ENCODE measurements at places on chromosomes 1 and 21. TPM values are rescaled to one million over a fixed set of nuclear protein-coding genes. Genes with fewer than 3 reads are reported as not detected.

DNA sequence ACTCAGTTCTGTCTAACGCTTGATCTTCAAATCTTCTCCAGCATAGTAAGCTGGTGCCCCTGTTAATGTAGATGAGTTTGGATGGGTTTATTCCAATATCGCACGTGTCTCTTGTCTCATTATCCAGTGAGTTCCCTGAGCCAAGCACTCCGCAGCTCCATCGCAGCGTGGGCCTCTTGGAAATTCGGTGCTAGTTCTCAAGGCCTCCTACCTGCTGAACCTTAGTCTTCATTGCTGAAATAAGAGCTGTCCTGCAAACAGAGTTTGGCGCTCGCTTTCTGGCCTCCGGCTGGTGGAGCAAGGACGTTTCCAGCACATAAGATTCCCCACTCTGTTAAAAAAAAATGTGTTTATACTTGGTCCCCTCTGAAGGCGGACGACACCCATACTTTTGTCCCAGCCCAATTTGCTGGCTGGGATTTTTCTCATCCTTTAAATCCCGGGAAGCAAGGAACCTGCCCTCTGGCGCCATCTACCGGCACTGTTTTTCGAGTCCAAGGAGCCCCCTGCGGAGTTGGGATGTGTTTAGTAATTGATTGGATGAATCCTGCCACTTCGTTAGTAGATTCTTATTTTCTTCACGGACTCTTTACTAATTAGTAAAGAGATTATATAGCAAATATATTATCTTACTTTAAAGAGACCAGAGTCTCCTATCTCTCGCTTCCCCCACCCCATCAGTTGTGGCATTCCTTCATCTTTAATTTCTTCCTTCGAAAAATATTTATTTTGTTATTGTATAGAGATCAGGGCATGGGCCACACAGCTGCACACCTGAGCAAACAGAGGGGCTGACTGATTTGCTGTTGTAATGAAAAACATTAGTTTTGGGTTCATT is 14.7 kb downstream of the JUN start:
- no peak for DNase-seq
- no peaks in the 10 kb centered on the region for H3K27me3 ChIP-seq
- peaks cover 22% of the 10 kb centered on the region for H3K4me1 ChIP-seq
- H3K36me3 ChIP-seq = no peaks in the 10 kb centered on the region
- no peak overlapping the region for H3K27ac ChIP-seq

DNA sequence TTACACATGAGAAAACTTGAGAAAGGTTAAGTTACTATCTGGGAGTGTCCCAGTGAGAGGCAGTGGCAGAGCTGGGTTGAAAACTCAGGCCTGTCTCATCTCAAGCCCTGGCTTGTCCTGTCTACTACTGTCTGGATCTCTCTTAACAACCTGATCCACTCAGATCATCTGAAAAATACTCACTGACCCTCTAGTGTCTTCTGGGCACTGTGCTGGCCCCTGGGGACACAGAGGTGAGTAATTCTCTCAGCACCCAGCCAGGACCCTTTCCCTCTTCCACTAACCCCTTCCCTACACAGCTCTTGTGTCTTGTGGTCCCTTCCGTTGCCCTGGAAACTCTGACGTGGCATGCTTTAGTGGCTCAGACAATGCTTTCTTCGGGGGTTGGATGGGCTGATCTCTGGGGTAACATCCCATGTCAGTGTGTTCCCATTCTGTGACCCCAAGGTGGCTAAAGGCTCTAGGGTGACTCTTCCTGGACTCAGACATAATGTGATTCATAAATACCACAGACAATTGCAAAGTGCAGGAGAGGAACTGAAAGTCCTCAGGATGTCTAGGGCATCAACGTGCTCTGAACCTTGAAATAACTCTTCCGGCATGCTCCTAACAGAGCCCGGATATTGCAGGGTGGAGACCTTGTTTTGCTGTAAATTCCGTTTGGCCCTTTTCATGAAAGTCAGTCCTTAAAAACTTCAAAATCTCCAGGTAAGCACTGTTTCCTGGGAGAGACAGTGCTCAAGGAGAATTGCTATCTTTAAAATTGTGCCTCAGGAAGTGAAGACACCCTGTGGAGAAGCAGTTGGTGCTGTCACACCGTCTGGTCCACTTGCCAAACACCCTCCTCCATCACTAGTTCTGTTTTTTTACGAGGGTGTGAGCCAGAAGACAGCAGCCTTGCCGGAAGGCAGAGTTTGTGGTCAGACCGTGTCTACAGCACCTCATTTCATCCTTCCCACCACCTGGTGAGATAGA is 4.0 kb downstream of the SHISAL2A start:
- H3K4me1 ChIP-seq = peaks cover 15% of the 10 kb centered on the region
- no peaks in the 10 kb centered on the region for H3K27me3 ChIP-seq
- peak; percentile 62 for DNase-seq
- H3K4me3 ChIP-seq = no peak overlapping the region
- no peaks in the 10 kb centered on the region for H3K36me3 ChIP-seq
- peak overlapping the region; percentile 60 for H3K27ac ChIP-seq

- H3K27me3 ChIP-seq = no peaks in the 10 kb centered on the region
- no peak overlapping the region for H3K27ac ChIP-seq
- no peak for DNase-seq
- H3K36me3 ChIP-seq = no peaks in the 10 kb centered on the region
- peaks cover 6% of the 10 kb centered on the region for H3K4me1 ChIP-seq
Measured at GRCh38 chr21:32710069-32710784, 17.6 kb downstream of the SYNJ1 start.

GRCh38 chr1:244216836-244217235 is 165.8 kb downstream of the ZBTB18 start:
- H3K4me3 ChIP-seq = no peak overlapping the region
- no peak overlapping the region for H3K27ac ChIP-seq
- no peaks in the 10 kb centered on the region for H3K27me3 ChIP-seq
- no peak for DNase-seq
- H3K4me1 ChIP-seq = no peaks in the 10 kb centered on the region

GRCh38 chr1:78355656-78356055 is 135.1 kb upstream of the PTGFR start:
- H3K4me1 ChIP-seq = peaks cover 7% of the 10 kb centered on the region
- no peaks in the 10 kb centered on the region for H3K27me3 ChIP-seq
- no peak overlapping the region for H3K4me3 ChIP-seq
- no peaks in the 10 kb centered on the region for H3K36me3 ChIP-seq

DNA sequence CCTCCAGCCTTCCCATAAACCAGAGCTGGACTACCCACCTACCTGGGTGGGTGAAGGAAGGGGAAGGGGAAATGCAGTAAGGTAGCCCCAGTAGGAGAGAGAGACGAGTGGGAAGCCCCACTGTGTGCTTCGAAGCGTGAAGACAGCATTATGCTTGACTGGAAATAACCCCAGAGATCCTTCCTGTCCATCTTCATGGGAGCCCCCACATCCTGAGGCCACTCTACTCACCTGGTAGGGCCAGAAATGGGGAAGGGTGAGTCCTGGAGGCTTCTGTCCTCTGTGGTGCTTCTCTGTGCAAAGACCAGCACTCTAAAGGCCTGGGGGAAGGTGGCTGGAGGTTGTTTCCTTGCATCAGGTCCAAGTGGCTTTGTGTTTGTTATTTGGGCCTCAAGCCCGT is 10.0 kb upstream of the RASSF5 start:
- no peak overlapping the region for H3K4me3 ChIP-seq
- no peak for DNase-seq
- H3K4me1 ChIP-seq = peaks cover 41% of the 10 kb centered on the region

DNA sequence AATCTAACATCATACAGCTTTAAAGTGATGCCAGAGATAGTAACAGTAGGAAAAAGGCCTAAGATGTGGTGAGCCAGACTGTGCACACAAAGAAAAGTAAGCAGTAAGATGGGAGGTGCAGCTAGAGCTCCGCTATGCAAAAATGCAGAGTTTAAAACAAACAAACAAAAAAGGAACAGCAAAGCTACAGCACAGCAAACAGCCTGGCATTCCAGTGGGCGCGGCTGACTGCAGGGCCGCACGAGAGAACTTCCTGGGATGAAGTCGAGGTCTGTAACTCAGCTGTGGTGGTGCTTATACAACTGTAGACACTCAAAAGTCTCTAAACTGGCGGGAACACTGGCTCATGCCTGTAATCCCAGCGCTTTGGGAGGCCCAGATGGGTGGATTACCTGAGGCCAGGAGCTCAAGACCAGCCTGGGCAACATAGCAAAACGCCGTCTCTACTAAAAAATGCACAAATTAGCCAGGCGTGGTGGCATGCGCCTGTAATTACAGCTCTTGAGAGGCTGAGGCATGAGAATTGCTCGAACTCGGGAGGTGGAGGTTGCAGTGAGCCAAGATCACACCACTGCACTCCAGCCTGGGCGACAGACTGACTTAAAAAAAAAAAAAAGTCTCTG is 30.1 kb downstream of the PRDM15 start:
- no peak overlapping the region for H3K27ac ChIP-seq
- H3K27me3 ChIP-seq = no peaks in the 10 kb centered on the region
- no peak for DNase-seq
- no peaks in the 10 kb centered on the region for H3K4me1 ChIP-seq
- H3K4me3 ChIP-seq = no peak overlapping the region
- H3K36me3 ChIP-seq = no peaks in the 10 kb centered on the region

BEST4 gene
- total RNA-seq = 0.30 TPM

TSPAN2 gene
- 13.7 TPM for total RNA-seq

GRCh38 chr1:3988431-3988830 is 88.4 kb upstream of the C1orf174 start:
- no peak overlapping the region for H3K4me3 ChIP-seq
- no peaks in the 10 kb centered on the region for H3K4me1 ChIP-seq
- H3K36me3 ChIP-seq = no peaks in the 10 kb centered on the region
- no peak overlapping the region for H3K27ac ChIP-seq

GRCh38 chr21:35764586-35764985 is 295.7 kb downstream of the SETD4 start:
- H3K4me1 ChIP-seq = no peaks in the 10 kb centered on the region
- no peak overlapping the region for H3K27ac ChIP-seq
- DNase-seq = no peak
- H3K27me3 ChIP-seq = no peaks in the 10 kb centered on the region
- H3K4me3 ChIP-seq = no peak overlapping the region

PAQR7 gene
- total RNA-seq = 4.4 TPM

TIAM1 gene
- total RNA-seq = 19.1 TPM

HMCN1 gene
- 28.4 TPM for total RNA-seq

GRCh38 chr1:37474697-37475379 is 458 bp downstream of the ZC3H12A start:
- peak overlapping the region; percentile 97 for H3K27ac ChIP-seq
- no peaks in the 10 kb centered on the region for H3K27me3 ChIP-seq
- H3K4me1 ChIP-seq = peaks cover 88% of the 10 kb centered on the region
- peaks cover 14% of the 10 kb centered on the region for H3K36me3 ChIP-seq

- no peaks in the 10 kb centered on the region for H3K4me1 ChIP-seq
- no peak overlapping the region for H3K27ac ChIP-seq
- no peaks in the 10 kb centered on the region for H3K27me3 ChIP-seq
Measured at GRCh38 chr1:158434741-158435140, 8.7 kb upstream of the OR10K2 start.

PDC gene
- not detected for total RNA-seq

DNA sequence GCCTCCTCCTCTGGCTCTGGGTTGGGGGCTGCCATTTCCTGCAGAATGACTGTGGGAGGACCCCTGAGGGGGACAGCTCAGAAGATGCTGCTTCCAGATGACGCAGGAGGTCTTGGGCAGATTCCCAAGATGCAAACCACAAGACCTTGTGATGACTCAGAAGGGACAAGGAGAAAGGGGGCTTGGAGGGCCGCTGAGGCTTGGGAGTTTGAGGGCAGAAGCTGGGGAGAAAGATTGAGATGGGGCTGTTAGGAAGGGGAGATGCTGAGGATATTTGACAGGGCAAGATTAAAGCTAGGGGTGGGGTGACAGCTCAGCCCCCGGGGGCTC is 7.5 kb downstream of the PTPRU start:
- H3K27me3 ChIP-seq = no peaks in the 10 kb centered on the region
- H3K36me3 ChIP-seq = no peaks in the 10 kb centered on the region
- H3K4me3 ChIP-seq = no peak overlapping the region
- H3K27ac ChIP-seq = no peak overlapping the region
- DNase-seq = no peak

DNA sequence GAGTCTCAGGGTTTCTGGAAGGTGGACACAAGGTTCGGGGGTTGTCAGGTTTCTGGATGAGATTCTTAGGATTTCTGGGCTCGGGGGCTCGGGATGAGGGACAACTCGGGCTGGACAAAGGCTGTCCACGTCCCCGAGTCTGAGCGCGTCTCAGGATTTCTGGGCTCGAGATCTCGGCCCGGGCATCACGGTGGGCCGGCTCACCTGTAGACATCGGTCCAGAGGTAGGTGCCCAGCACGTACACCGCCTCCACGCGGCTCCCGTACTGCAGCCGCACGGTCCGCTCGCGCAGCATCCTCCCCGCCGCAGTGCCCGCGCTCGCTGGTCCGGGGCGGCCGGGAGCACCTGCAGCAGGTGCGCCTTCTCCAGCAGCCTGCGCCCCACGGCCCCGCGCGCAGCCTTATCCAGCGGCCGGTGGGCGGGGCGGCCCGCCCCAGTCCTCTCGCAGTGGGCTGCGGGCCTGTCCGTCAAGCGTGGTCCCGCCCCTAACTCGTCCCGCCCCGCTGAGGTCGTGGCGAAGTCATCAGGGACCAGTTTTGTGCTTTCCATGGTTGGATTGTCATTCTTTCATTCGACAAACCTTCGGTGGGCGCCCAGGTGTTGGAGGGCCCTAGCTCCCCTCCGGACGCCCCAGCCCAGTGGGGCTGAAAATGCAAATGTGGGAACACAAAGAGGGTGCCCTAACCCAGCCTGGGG is at the start of gene PADI2:
Gene PADI2 (minus strand): TSS at position 376 of the 697 bp plus-strand sequence. CDS start 80 bp downstream, at position 296.
- DNase-seq = peak; percentile 96
- H3K4me1 ChIP-seq = peaks cover 39% of the 10 kb centered on the region
- H3K4me3 ChIP-seq = no peak within 1 kb of the TSS
- H3K36me3 ChIP-seq = no peaks in the 10 kb centered on the region
